ENCODE measurements at places on chromosomes 7 and 10. TPM values are rescaled to one million over a fixed set of nuclear protein-coding genes. Genes with fewer than 3 reads are reported as not detected.

Gene TMEM270
- total RNA-seq: not detected

Gene AKR1C1
- total RNA-seq: 1.6 TPM

Gene DLX5
- total RNA-seq: not detected

Gene GALNT11
- 29.9 TPM for total RNA-seq

Gene GTF2IRD1
- 28.0 TPM for total RNA-seq

Gene FKBP9
- total RNA-seq: 72.0 TPM

Gene SKIDA1
- total RNA-seq: 0.52 TPM

Gene UBN2
- total RNA-seq: 2.9 TPM

Gene ZNF25
- 2.5 TPM for total RNA-seq

Gene GPR15LG
- total RNA-seq: 1.0 TPM

Gene GIMAP7
- total RNA-seq: not detected

Gene NRP1
- 89.4 TPM for total RNA-seq

Gene LDB3
- total RNA-seq: not detected

DNA sequence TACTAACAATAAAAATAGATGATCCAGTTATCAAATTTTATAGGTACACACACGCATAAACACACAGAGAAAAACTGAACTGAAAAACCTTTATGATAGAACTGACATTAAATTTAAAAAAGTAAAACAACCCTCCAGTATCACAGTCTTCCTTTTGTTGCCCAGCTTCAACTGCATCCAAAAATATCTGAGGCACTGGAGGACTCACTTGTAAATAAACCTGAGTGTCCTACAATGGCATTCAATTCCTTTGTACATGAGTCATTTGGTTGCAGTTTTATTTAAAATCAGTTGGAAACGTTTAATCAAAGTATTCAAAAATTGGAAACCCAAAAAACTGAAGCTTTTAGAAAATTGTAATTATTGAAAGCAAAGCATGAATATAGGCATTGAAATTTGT lies 265.2 kb upstream of the CSTF2T start:
- DNase-seq: no peak

DNA sequence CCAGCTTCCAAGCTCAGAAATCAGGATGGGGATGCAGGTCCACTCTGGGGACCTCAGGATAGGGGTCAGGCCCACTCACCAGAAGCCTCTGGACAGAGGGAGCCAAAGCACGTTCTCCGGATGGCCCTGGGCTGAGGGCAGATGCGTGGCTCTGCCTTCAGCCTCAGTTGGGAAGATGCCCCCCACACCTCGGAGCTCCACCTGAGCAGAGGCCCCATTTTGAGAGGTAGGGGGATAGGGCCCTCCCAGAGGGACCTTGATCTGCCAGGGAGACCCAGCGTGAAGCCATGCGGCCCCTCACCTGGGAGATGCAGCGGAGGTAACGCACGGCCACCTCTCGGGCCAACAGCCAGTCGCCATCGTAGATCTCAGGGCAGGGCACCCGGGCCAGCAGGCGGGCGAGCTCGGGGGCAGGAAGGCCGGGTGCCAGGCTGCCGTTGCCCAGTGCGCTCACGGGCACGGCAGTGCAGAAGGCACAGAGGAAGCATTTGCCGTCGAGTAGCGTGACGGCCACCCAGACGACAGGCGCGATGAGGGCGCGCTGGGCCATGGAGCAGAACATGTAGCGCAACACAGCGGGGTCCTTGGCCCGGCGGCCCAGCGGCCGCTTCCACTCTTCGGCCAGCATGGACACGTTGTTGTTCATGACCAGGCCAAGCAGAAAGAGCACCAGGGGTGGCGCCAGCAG lies 660 bp downstream of the CALHM1 start:
- DNase-seq: no peak

GRCh38 chr10:32384171-32384570 lies 37.2 kb upstream of the EPC1 start:
- no peak for DNase-seq

- DNase-seq: no peak
These were observed 181.6 kb downstream of the PTPN20 start for GRCh38 chr10:47092831-47093230.

- DNase-seq: no peak
These were observed 2.7 kb upstream of the UNCX start for GRCh38 chr7:1229956-1230355.

DNA sequence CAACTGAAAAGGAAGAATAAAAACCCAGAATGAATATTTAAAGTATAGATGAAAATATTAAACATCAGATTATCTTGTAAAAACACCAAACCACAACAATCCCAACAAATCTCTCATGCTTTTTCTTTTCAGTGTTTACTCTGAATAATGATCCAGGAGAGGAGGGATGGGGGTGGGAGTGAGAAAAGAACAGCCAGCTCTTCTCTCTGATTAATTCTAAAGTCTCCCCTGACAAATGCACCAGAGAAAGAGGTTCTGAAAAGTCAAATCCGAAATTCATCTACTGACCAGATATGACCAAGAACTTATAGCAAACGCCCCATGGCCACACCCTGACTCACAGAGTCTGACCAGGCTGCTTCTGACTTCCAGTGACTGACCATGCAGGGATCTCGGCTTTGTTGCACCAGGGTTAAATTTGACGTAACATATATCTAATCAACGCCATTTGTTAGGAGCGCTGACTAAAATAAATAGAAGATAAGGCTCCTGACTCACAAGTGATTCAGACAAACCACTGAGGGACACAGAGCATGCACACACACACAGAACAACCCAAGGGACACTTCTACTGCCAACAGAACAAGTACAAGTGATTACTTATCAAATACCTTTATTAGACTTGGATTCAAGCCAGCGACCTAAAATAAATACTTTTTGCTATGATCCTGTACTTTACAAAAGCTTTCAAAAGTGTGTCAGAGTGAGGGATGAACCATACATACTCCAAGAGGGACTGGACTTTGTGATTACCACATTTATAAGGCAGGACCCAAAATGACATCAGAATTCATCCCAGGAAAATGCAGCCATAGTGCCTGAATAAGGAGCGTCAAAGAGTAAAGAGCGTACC lies 9.3 kb upstream of the SPOCK2 start:
- no peak for DNase-seq

GRCh38 chr7:96284835-96285234 lies 37.1 kb downstream of the SLC25A13 start:
- DNase-seq: no peak

- DNase-seq: peak; percentile 25
These were observed 12.6 kb downstream of the HPS1 start for GRCh38 chr10:98433881-98434732.

DNA sequence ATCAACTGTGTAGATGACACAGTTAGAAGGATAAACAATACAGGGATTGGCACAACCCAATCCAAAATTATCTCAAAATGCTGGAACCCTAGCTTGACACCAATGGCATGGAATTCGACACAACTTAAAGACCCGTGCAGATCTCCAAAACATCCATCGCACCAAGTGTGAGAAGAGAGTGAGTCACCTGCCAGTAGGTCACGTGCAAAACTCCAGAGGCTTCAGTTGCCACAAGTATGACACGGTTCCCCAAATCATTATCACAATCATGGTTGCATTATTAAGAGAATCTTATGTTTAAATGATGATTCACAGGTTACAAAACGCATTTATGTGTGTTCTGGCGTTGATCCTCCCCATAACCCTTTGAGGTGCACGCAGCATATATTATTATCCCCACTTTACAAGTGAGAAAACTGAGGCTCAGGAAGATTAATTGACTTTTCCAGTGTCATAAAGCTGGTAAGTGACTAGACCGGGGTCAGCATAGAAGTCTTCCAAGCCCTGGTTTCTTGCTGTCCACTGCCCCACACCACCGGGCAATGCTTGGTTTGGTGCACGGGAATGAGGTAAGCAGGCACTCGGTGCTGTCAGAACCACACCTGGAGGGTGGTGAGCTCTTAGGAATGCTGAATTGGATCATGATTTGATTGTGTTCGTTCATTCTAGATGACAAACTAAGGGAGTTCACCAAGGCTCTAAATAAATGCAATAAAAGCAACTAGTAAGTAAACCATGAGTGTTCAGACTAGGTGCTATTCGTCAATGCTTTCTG lies 23.6 kb upstream of the STK17A start:
- DNase-seq: no peak

DNA sequence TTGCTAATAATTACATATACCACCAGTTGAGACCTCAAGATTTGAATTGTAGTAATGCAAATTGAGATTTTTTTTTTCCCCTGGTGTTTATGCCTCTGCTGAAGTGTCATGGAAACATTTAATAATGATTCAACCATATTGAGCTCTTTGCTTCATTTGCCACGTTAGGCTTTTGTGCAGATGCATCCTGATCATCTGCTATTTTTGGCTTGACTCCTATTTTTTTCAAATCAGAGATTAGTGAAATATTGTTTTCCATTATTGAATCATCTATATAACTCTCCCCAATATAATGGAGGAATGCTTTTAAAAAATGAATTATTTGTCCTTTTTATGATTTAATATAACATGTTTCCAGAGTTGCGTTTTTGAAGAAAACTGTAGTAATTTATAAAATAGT lies 115.1 kb downstream of the SRI start:
- DNase-seq: no peak

- DNase-seq: no peak
These were observed 460.1 kb downstream of the MAGI2 start for GRCh38 chr7:78993341-78993740.

DNA sequence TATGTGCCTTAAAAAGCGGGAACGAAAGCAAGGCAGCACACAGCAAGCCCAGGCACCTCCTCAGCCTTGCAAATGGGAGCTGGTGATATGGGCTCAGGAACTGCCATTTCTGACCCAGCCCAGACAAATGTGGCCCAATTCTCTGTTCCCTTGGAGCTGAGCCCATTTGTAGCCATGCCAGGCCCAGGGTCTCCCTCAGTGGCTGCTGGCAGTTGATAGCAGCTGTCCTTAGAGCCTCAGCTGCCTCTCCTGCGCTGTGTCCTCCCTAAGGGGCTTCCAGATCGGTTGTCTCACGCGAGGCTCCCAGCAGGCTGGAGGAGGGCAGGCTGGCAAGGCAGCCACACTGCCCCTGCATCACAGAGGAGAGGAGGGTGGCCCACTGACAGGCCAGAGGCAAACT lies 275.8 kb downstream of the KCNMA1 start:
- no peak for DNase-seq

- no peak for DNase-seq
These were observed 82.0 kb downstream of the KIF20B start for GRCh38 chr10:89783406-89783805.

DNA sequence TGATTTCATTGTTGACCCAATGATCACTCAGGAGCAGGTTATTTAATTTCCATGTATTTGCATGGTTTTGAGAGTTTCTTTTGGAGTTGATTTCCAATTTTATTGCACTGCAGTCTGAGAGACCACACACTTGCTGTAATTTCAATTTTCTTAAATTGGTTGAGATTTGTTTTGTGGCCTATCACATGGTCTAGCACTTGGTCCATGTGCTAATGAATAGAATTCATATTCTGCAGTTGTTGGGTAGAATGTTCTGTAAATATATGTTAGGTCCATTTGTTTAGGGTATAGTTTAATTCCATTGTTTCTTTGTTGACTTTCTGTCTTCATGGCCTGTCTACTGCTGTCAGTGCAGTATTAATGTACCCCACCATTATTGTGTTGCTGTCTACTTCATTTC lies 36.3 kb upstream of the PPP1R9A start:
- DNase-seq: no peak

GRCh38 chr10:121059351-121059750 lies 208.2 kb downstream of the WDR11 start:
- DNase-seq: no peak

GRCh38 chr7:39647816-39648215 lies 24.4 kb downstream of the RALA start:
- no peak for DNase-seq

DNA sequence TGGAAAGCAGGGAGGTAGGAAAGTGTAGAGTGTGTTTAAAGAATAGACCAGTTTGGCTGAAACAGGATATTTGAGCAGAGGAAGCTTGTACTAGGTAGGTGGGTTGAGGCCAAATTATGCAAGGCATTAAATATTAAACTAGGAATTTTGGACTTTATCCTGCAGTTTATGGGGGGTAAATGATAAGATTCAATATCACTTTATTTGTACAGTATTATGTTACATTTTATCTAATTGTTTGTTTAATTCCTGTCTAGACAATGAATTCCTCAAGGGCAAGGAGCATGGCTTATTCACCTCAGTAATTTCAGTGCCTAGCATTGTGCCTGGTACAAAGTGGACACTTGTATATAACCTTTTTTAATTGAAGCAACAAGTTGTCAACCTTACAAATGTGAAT lies 125.9 kb downstream of the CFTR start:
- no peak for DNase-seq

DNA sequence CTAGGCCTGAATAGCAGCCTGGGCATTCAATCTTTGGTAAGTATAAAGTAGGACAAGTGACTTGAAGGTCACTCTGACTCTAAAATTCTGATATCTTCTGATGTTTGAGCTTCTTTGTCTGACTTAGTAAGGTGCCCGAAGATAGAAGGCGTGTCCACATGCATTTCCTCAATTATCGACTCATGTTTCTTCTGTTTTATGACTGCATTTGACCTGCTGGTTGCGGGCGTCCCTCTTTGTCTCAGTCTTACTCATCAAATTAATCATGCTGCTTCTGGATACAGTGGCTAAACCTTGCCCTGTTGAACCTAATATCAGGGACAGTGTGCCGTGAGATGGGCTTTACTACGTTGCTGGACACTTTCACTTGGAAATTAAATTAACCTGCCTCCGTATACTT lies 534.1 kb downstream of the SDK1 start:
- DNase-seq: no peak

DNA sequence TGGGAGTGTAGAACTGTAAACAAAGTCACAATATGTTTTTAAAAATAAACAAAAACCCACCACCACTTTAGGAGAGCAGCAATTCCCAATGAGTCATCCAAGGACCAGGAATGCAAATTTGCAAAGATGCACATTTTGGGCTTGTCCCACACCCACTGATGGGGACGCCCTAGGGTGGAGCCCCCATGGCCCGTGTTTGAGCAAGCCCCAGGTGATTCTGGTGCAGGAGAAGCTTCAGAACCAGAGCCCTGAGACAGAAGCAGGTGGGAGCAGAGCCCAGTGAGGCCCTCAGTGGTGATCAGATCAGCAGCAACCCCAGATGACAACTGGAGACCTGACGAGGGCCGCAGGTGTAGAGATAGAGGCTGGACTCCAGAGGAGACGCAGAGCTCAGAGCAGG lies 55.1 kb upstream of the PFKP start:
- no peak for DNase-seq

GRCh38 chr7:26937939-26938623 lies 73.7 kb upstream of the SKAP2 start:
- peak; percentile 52 for DNase-seq

DNA sequence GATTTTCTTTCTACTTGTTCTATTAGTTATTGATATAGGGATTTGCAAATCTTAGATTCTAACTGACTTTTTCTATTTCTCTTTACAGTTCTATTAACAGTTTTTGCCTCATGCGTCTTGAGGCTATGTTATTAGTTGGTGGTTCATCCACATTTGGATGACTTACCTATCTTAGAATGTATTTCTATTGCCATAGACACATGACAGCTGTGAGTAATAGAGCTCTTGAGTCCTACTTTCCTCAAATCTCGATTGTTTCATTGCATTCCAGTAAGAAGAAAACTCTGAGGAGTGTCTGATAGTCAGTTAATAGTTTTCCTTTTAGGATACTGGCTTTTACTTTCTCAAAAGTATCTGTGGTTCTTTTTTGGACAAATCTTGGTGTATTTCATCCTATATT lies 241.4 kb upstream of the ZNF32 start:
- no peak for DNase-seq
